ENCODE measurements at places on chromosomes 2 and 18.

GRCh38 chr2:215711471-215712034 lies 275.7 kb upstream of the FN1 start:
- DNase-seq, result no peak

- no peak for DNase-seq
These were observed 4.8 kb upstream of the KDM3A start for GRCh38 chr2:86436328-86436727.

GRCh38 chr2:77807531-77808215 lies 285.5 kb upstream of the LRRTM4 start:
- DNase-seq, result no peak

DNA sequence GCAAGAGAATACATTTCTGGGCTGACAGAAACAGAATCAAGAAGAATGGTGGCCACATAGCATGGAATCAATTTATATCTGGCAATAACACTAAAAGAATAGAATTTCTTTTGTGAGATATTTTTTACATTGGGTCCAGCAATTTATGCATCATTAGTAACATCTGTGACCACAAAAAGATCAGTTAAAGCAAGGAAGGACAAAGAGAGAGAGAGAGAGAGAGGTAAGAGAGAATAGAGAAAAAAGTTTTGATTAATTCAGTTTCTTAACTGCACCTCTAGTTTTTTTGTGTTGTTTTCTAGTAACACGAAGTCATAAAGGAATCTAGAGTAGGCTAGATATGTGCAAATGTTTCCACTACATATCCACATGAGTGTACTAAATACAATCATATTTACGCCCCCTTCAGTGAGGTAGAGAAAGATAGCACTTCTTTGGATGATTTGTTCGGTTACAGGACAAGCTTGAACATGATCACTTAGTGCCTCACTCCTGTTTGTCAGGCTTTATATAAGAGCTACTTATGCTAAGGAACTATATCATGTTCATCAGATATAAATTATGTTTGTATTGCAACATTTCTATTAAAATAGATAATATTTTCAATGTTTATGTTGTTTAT lies 247.4 kb upstream of the COL3A1 start:
- DNase-seq, result no peak

DNA sequence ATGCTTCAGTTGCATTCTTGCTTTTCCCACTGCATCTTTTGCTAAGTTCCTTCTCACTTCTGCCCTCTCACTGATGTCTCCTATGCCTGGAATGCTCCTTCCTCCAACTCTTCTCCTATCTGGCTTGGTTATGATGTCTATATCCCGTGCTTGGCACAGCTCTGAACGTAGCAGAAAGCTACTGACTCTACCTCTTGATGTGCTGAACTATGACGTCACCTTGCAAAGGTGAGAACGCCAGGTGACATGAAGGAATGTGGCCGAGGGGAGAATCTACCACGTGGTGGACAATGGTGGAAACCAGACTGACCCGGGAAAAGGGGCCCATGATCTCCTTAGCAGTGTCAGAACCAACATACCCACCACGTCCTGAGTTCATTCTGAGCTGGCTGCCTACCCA lies 209.7 kb downstream of the SH3BP4 start:
- no peak for DNase-seq

- DNase-seq, result no peak
These were observed 55.1 kb downstream of the FAM117B start for GRCh38 chr2:202689898-202690297.

GRCh38 chr2:197889041-197889440 lies 84.6 kb downstream of the PLCL1 start:
- DNase-seq, result no peak

DNA sequence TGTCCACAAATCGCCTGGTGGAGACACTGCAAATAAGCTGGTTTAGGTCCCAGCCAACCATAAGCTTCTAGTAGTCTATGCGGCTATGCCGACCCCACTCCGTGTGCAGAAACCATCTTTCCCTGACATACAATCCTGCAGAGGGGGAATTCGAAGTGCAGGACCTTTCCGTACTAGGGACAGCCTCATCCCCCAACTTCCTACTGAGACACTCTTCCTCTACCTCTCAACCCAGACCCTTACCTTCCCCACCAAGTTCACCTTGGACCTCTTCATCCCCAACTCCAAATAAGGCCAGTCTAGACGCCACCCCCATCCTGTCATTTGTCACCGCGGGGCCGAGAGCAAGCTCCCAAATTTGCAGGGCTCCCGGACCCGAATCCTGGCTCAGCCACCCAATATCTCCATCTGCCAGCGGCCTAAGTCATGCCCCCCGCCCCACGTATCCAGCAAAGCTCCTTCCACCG lies 496 bp downstream of the SUCLG1 start:
- no peak for DNase-seq

GRCh38 chr2:75274936-75275335 lies 75.6 kb upstream of the TACR1 start:
- no peak for DNase-seq

DNA sequence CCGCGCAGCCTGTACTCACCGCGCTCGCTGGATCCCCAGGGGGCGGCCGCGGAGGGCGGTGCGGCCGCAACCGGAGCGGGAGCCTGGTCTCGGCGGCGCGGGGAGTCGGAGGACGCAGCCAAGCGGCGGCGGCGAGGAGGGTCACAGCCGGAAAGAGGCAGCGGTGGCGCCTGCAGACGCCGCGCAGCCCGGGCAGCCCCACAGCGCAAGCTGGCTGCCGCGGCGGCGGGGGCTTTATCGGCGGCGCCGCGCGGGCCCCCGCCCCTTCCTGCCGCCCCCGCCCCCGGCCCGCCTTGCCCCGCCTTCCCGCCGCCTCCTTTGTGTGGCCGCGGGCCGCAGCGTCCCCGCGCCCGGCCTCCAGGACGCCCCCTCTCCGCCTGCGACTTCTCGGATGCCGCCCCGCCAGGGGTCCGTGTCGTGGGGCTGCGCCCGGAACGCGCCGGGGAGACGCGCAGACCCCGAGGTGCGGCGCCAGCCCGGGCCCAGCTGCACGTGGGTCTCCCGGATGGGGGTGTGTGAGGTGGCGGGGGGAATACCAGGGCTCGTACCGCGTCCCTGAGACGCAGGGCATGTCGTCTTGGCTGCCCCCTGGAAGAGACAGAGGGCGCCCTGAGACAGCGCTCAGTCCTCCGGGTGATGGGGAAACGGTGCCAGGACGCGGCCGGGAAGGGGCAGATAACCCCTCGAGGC lies at the start of gene SERPINE2:
Gene SERPINE2 (minus strand): TSS at position 207 of the 690 bp plus-strand sequence. CDS start 37,386 bp downstream, outside the sequence.
- DNase-seq, result peak; percentile 40

DNA sequence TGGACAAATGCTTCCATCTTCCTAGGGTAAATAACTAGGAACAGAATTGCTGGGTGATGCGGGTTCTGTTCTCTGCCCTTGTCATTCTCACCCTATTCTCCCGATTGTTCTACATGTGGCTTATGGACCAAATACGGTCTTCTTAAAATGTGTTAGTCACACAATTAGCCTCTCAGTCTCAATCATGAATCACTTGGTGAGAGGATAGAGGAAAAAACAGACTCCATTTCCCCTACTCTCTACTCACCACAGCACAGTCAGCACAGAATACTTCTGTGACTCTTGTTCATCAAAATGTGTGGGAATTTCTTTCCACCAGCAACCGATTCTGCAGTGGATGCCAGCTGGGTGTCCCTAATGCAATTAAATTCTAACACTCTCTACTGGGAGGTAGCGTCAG lies 125.2 kb downstream of the SH3BP4 start:
- DNase-seq, result no peak

DNA sequence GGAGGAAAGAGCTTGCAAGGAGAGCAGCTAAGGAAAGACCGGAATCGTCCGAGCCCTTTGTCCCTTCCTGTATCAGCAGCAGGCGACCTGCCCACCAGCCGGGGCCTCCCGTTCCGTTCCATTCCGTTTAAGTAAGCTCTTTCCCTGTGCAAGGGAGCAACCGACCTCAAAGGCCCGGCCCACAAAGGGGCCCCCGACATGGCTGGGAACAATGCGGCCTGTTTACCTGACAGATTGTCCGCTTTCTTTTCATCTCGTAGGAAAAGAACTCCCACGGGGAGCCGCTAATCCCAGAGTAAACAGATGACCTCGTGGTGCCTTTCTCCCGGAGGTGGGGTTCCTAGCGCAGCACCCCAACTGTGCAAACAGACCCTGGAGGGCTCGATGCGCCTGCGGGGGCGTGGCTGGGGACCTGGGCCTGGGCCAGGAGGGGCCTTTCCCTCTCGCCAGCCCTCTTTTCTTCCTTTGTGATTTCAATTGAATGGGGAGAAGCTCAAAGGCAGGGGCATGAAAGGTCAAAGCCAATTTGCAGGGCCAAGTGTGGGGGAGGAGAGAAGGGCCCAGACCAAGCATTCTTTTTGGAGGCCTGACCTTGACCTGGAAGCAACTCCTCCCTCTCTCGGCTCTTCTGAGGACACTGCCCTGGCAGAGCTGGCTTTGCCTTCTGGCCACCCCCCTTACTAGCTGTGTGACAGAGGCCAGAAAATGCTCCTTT lies 120.2 kb downstream of the INHBB start:
- DNase-seq, result no peak
